ENCODE measurements at places on chromosomes 1 and 21.
A peak's percentile ranks its signal among the peaks of the same experiment; 100 is the strongest.

GRCh38 chr1:66438501-66438900, 95.5 kb upstream of the SGIP1 start:
- H3K4me3 ChIP-seq = no peak overlapping the region
- no peak for DNase-seq
- H3K27ac ChIP-seq = no peak overlapping the region
- H3K36me3 ChIP-seq = no peaks in the 10 kb centered on the region
- no peaks in the 10 kb centered on the region for H3K27me3 ChIP-seq
- peaks cover 2% of the 10 kb centered on the region for H3K4me1 ChIP-seq

GRCh38 chr1:186236921-186237320, 138.1 kb downstream of the TPR start:
- H3K4me3 ChIP-seq = no peak overlapping the region
- no peak for DNase-seq
- no peaks in the 10 kb centered on the region for H3K27me3 ChIP-seq
- H3K27ac ChIP-seq = no peak overlapping the region

- H3K27me3 ChIP-seq = no peaks in the 10 kb centered on the region
- peak within 1 kb of the TSS; percentile 78 for H3K4me3 ChIP-seq
- DNase-seq = peak; percentile 84
- H3K36me3 ChIP-seq = peaks cover 26% of the 10 kb centered on the region
- peaks cover 15% of the 10 kb centered on the region for H3K4me1 ChIP-seq
Observed at GRCh38 chr21:45404730-45405270, at the start of gene COL18A1. COL18A1 (plus strand) TSS chr21:45405165; CDS start chr21:45405231, 66 bp downstream.

DNA sequence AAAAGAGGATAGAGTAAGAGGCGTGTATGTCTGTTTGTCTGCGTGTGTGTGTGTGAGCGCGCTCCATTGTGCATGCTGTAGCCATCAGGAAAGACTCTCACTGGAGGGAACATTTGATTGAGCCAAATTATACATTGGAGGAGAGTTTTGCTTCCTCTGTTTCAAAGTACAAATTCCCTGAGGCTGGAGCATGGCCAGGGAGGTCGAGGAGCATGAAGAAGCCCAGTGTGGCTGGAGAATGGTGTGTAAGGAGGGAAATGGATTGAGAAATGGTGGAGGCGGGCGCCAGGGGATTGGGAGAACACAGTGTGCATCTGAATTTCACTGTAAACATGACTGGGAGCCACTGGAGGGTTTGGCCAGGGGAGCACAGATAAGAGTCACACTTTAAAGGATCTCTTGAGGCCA, 22.1 kb upstream of the EFNA1 start:
- H3K27me3 ChIP-seq = no peaks in the 10 kb centered on the region
- no peak overlapping the region for H3K4me3 ChIP-seq
- no peaks in the 10 kb centered on the region for H3K4me1 ChIP-seq
- no peak overlapping the region for H3K27ac ChIP-seq
- DNase-seq = no peak
- H3K36me3 ChIP-seq = no peaks in the 10 kb centered on the region

- peaks cover 24% of the 10 kb centered on the region for H3K36me3 ChIP-seq
- no peak overlapping the region for H3K27ac ChIP-seq
- H3K4me1 ChIP-seq = peaks cover 3% of the 10 kb centered on the region
- H3K27me3 ChIP-seq = no peaks in the 10 kb centered on the region
Observed at GRCh38 chr1:84504580-84505492, 1.4 kb upstream of the SPATA1 start.

DNA sequence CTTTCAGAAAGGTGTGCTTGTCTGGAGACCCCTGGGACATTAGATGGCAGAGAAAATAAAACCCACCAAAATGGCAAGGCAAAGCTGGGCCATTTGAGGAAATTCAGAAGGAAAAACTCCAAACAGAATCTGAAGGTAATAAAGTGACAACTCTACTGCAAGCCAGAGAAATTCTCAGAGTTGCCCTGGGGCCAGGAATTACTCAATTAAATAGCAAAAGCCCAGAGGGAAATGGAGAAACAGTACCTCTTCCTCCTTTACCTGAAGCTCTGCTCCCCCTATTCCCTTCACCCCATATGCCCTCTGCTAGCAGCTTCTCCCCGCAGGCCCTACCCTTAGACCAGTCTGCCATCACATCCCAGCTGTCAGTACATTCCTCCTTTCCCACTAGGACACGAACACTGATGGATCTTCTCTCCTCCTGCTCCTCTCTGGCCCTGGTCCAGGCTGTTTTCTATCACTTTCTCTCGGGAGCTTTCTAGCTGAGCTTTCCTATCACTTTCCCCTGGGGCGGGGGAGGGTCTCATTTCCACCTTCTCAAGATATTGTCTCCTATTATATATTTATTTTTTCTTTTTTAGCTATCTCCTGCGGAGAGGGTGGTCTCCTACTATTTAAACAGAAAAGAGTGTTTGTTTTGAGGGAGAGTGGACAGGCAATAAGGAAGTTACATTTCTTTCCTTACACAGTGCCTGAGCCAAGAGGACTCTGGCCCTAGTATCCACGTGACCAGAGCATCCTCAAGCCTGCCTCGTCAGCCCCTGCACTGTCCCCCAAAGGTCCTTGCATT, 47.7 kb upstream of the RBM15 start:
- no peaks in the 10 kb centered on the region for H3K27me3 ChIP-seq
- H3K4me1 ChIP-seq = no peaks in the 10 kb centered on the region
- DNase-seq = no peak

GRCh38 chr1:245938046-245938435, 569.0 kb downstream of the SMYD3 start:
- H3K36me3 ChIP-seq = no peaks in the 10 kb centered on the region
- no peaks in the 10 kb centered on the region for H3K27me3 ChIP-seq
- no peak for DNase-seq
- H3K4me1 ChIP-seq = peaks cover 6% of the 10 kb centered on the region
